ENCODE measurements at places on chromosomes 16 and 17.
A peak's percentile ranks its signal among the peaks of the same experiment; 100 is the strongest.

DNA sequence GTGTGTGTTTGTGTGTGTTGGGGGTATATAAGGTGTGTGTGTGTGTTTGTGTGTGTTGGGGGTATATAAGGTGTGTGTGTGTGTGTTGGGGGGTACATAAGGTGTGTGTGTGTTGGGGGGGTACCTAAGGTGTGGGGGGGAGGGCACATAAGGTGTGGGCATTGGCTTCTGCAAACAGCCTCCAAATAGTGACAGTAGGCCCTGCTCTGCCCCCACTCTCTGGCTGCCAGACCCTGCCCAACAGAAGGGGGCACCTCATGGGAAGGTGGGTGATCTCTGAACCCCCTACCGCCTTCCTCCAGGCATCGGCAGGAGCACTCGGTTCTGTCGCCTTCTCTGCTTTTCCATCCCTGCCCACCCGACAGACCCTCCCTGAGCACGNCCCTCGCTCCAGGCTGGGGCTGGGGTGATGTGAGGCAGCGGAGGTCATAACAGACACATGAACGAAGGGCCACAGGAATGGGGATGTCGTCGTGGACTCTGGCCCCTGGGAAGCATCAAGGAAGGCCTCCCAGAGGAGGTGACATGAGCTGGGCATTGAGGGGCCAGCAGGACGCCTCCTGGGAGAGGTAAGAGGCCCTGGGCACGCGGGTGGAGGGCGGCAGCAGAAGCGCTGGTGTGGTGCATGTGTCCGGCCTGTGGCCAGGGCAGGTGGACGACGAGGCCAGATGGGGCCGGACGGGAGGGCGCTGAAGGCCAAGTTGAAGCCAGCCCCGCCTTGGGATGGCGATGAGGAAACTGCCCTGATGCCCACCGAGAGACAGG is 136.6 kb upstream of the RPH3AL start:
- DNase-seq, result no peak

DNA sequence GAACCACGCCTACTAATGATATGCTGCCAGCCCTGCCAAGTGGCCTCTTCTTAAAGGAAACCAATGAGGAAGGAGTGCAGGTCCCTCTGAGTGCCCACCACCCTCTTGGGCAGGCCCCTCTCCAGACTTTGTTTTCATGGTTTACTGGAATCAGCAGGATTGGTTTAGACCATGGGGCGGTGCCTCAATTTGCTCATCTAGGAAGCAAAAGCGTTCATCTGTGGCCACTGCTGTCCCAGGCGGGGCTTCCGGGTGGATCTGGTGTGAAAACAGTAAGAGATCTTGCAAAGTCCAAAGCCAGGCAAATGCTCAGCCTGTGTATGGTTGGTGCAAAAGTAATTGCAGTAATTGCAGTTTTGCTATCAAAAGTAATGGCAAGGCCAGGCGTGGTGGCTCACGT is 71.3 kb downstream of the AMFR start:
- no peak for DNase-seq

DNA sequence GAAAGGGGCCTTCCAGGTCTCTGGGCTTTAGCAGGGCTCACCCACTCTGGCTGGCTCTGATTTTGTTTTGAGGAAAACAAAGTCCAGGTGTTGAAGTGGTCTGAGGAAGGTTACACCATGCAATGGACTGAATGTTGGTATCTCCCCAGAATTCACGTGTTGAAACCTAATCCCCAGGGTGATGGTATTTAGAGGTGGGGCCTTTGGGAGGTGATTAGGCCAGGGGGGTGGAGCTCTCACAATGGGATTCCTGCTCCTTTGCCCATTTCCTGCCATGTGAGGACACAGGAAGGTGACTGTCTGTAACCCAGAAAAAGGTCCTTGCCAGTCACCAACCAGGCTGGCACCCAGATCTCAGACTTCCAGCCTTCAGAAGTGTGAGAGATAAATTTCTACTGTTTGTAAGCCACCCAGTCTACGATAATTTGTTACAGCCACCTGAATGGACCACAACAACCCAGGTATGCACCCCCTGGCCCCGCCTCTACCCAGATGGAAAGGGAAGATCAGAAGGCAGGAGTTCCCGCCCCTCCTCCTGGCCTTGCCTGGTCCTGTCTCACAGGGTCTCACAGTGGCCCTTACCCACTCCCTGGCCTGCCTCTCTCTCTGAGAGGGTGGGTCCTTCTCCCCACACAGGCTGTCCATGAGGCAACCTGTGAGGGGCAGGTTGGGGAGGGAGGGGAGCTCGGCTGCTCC is 32.0 kb downstream of the LRRC75A start:
- DNase-seq, result no peak

GRCh38 chr17:32345951-32346600 is 3.9 kb upstream of the ZNF207 start:
- no peak for DNase-seq

GRCh38 chr17:7136266-7136877 is 21.8 kb upstream of the ASGR2 start:
- peak; percentile 37 for DNase-seq

GRCh38 chr17:18315562-18315922 is 449 bp downstream of the SMCR8 start:
- DNase-seq, result no peak

DNA sequence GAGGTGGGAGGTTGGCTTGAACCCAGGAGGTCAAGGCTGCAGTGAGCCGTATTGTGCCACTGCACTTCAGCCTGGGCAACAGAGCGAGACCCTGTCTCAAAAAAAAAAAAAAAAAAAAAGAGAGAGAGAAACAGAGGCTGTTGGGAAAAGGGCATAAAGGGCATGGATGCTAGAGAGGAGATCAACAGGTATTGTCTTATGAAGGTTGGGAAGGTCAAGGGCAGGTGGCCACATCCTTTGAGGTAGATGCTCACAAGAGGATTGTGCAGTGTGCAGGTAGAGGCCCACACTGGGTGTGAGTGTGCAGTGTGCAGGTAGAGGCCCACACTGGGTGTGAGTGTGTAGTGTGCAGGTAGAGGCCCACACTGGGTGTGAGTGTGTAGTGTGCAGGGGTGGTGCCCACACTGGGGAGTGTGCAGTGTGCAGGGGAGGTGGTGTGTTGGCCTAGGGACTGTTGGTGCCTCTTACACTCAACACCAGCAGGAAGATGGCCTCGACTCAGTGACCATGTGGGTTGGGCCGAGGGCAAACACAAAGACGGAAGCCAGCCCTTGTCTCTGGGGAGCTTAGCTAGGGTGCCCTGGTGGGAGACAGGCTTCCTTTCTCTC is 404.9 kb upstream of the TNRC6C start:
- DNase-seq, result no peak

GRCh38 chr17:21039839-21040575 is 2.8 kb downstream of the USP22 start:
- peak; percentile 27 for DNase-seq

DNA sequence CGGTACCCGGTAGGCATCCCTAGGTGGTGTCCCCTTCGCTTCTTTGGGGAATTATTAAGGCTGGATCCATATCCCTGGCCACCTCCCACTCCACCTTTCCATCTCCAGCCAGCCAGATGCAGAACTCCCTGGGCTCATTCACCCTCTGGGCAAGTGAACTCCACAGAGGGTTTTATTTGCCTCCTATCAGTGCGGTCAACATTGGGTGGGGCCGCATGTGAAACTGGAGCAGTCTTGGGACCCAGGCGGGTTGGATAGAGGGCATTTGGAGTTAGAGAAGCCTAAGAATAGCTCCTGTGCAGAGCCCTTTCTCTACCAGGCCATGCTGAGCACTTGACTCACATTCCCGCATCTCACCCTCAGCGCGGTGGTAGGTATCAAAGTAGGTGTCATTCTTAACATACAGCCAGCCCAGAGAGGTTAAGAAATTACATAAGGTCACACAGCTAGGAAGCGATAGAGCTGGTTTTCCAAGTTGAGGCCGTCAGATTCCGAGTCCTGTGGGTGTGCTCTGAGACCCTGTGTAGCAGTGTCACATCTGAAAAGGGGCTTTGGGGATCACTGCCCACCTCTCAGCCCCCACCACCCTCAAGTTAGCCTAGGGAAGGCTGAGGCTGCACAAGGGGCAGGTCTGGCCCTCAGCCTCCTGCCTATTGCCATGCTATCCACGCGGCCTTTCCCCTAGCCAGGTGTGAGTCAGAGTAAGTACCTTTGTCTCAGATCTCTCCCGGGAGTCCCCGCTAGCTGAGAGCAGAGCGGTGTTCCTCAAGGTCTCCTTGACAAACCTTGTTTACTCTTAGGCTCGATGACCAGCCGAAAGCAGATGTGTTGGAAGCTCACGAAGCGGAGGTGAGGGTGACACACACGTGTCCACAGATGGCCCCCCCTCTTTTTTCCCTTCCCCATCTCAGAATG is 26.9 kb upstream of the LGALS9 start:
- DNase-seq, result no peak

DNA sequence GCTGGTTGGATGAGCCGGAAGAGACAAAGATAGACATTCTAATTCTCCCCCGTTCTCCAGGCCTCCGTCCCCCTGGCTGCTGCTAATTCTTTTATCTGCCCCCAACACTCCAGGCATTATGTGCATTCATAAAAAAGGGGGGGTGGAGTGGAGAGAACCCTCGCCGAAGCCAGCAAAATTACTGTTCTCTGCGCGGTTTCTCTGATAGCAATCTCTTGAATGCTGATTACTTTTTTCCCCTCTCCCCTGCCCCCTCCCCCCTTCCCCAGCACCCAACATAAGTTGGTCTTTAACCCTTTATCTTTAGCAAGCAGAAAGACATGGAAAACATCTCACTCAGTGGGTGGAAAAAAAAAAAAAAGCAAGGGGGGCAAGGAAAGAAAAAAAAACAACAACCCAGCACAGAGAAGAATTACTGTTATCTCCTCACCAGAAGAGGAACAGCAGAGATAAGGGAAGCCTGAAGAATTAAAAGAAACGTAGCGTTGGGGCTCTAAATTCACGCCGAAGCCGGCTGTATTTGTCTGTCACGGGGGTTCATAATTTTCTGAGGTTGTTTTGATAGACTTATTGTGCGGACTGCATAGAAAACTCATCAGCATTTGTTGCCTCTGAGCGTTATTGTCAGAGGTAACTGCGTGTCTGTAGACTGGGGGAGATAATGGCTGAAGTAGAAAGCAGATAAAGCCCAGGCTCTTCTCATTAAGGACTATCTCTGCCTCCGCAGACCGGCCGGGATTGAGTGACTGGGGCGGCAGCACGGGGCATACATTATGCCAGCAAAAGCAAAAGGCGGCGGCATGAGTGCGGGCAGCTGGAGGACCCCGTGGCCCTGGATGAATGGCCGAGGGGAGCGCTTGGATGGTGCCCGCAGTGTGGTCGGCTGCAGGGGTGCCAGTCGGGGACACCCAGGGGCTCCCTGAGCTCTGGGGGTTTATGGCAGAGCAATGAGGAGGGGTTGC is 126.9 kb downstream of the MRM1 start:
- DNase-seq, result no peak

DNA sequence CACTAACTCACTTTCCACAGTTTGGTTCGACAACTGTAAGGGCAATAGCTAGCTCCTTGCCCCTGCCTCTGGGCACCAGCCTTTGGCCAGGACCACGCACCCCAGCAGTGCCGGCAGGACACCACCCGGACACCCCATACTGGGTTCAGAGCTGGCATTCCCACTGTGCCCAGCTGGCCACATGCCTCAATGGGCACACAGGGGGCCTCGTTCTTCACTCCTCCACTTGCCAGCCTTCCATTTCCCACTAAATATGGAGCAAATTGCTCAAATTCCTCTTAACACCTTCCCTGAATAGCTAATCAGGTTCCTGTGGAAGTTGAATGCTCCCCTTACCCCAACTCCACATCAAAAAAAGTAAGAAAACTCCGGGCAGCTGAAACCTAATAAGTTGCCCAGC is 52.5 kb downstream of the PIPOX start:
- no peak for DNase-seq

DNA sequence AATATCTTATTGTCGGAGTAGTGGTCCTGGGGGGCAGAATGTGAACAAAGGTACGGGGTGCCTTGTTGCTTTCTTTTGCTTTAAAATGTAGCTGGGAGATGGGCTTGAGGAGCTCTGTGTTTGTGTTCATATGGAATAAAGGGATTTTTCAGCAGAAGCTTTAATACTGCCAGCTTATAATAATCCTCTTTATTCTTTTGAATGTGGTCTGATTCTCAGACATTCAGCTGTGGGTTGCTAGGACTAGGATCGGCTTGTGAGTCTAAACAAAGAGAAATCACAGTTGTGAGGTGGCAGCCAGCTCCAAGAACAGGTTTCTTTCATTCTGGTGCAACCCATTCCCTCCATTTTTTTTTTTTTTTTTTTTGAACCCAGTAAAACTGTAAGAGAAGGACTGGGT is 7.2 kb downstream of the MRPL58 start:
- DNase-seq, result no peak

DNA sequence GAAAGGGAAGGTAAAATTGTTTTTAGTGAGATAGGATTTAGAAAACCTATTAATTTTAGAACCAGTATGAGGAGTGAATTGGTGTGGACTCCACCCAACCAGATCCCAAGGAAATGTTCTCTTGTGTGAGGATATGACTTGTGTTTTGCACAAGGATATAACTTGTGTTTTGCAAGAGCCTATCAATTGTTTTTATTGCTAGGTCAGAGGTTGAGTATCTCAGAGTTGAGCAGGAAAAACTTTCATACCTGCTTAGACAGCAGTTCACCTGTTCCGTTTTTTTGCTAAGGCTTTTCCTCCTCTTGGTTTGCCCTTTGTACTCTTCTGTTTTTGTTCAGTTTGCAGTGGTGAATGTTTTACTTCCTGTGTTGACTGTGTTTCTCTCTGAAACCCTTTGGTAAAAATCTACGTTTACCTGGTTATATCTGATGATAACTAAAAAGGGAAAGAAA is 5.1 kb downstream of the NBR1 start:
- no peak for DNase-seq

DNA sequence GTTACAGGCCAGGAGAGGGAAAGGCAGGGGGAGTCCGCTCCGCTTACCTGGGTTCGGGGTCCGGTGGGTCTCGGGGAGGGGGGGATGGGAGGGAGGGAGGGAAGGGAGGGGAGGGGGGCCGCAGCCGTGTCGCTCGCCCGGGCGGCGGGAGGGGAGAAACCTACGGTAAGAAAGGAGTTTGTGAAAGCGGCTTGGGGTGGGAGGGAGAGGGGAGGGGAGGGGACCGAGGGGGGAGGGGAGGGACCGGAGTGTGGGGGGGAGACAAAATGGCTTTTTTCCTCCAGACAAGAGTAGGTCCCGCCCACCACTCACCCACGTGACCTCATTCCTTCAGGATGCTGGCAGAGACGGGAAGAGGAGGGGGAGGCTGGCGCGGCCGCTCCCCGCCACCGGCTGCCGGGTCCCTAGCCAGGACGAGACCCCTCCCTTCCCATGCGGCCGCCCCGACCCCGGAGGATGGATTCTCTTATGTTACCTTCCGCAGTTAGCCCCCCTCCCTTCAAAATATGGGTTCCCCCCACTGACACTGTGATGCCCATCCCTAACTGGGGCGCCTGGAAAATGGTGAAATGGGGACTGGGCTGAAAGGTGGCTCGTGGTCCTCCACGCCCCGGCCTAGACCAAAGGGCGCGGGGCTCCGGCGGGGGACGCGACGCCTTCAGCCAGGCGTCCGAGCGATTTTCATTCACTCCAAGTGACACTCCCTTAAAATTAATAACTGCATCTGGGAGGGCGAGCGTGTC is at the start of gene PCGF2:
TSS of gene PCGF2 (minus strand) at position 188 of the 743 bp plus-strand sequence. CDS start 7,934 bp downstream, outside the sequence.
- peak; percentile 88 for DNase-seq
